Foreskin fibroblast (primary cell): ENCODE measurements at places on chromosomes 2 and 18.

- DNase-seq, result no peak
These were observed 36.8 kb downstream of the CPS1 start for GRCh38 chr2:210593166-210593565.

DNA sequence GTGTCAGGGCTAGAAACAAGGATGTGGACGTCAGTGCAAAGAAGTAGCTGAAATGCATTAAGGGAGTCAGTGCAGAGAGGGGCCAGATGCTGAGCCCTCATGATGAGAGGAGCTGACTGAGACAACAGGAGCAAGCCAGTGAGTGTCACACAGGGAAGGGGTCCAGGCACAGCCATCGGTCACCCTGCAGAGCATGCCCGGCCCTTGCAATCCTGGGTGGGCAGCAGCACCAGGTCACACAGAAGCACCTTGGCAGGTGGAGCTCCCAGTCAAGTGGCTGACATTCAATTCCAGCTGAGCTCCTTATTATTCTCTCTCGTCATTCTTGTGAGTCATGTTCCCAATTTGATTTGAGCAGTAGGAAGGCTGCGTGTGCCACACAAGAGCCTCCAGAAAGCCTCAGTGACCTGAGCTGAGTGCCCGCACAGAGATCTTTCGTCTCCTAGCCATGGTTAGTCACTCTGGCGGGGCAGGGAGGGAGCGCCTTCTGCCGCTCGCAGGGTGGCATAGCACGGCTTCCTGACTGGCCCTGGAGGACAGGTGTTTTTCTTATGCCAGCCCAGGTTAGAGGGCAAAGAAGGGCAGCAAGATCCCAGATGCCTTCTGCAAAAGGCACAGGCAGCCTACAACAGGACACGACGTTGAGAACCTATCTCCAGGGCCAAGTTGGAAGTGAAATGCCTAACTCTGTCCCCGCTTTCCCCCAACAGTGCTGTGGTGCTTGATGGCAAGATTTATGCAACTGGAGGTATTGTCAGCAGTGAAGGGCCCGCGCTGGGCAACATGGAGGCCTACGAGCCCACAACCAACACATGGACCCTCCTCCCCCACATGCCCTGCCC is 220.9 kb downstream of the ATAD2B start:
- no peak for DNase-seq

DNA sequence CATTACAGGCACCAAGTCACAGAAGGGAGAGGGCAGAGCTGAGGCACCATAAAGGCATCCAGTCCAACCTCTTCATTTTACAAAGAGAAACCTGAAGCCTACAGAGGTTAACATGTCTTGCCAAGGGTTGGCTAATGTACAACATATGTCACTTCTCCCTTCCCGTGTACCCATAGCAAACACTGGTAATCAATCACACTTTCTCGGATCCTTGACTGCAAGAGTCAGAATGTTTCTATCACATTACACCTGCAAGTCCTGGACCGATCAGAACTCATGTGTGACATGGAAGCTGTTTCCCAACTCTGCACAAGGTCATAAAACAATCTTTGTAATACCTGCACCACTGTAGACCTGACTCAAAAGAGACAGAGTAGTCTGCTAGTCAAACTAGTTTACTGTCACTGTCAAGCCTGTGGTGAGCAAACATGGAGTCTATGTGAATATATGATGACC is 6.0 kb downstream of the ANKRD44 start:
- no peak for DNase-seq

- peak; percentile 14 for DNase-seq
These were observed 9.4 kb downstream of the CYP1B1 start for GRCh38 chr2:38066421-38067115.

- DNase-seq, result no peak
These were observed 105.0 kb upstream of the MAP3K20 start for GRCh38 chr2:172970660-172971059.

GRCh38 chr2:32559136-32559535 is 68.7 kb upstream of the TTC27 start:
- DNase-seq, result peak; percentile 14

- peak; percentile 13 for DNase-seq
These were observed 78.3 kb upstream of the FZD5 start for GRCh38 chr2:207847807-207848544.

DNA sequence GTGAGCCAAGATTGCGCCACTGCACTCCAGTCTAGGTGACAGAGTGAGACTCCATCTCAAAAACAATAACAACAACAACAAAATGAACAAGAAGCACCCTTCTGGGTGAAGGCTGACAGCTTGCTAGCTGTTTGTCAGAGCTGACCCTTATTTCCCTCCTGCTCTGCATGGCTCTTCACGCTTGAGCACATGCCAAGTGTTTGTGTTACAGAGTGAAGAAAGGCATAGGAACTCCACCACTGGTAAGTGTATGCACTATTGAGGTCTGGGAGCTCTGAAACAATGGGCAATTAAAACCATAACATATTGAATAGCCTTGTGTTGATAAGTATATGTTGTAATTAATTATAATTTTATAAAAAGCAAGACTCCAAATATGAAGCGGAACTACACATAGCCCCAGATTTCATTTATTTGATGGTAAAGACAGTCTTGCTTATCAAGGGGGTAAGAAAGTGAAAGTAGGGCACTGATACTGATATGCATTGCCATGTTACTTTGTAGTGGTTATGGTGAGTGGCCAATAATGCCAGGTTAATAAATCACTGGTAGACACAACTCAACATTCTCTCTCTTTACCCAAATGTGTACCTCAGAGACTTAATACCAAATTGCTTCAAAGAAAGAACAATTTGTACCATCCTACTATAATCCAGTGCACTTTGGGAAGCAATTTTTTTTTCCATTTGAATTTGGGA is 163.4 kb downstream of the VWC2L start:
- DNase-seq, result no peak

- no peak for DNase-seq
These were observed 174.4 kb downstream of the ALPK2 start for GRCh38 chr18:58454406-58455061.

GRCh38 chr2:238587776-238588660 is 161.3 kb downstream of the ASB1 start:
- no peak for DNase-seq

DNA sequence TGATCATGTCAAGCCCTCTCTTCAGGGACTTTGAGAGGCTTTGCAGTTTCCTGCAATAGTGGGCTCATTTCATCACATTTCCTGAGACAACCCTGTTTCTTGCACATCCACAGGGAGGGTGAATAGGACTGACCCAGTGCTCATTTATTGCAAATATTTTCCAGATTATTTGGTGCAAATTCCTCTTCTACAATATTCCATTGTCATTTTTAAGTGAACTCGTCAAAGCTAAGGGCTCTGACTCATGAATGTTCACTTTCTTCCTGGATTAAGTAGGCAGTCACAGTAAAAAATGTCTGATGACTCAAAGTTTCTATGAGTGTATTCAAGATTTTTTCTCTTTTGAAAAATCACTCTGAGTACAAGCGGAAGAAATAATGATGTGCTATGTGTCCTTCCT is 225.5 kb upstream of the GALNT5 start:
- peak; percentile 80 for DNase-seq

- DNase-seq, result peak; percentile 45
These were observed 69.9 kb downstream of the LIMS1 start for GRCh38 chr2:108604196-108604595.

- DNase-seq, result no peak
These were observed 7.8 kb upstream of the WNT10A start for GRCh38 chr2:218872645-218873358.

DNA sequence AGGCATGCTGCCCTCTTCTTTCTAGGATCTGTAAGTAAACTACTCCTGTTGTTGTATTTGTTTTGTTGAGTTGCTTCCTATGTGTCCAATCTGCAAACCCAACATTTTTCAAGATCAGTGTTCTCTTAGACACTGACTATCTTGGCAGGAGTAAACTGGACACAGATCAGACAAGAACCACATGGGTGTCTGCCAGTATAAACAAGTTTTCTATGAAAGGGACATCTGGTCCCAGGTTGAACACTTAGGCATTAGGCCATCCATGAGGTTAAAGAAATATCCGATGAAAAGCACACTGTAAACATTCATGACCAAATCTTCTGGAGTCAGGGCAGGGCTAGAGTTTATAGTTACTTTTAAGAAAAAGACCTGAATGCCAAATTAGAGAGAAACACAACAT is 441.8 kb downstream of the NYAP2 start:
- DNase-seq, result peak; percentile 85

GRCh38 chr2:44940732-44941464 is 604 bp upstream of the SIX3 start:
- no peak for DNase-seq

GRCh38 chr2:240236217-240237111 is 96.0 kb upstream of the OTOS start:
- DNase-seq, result no peak

DNA sequence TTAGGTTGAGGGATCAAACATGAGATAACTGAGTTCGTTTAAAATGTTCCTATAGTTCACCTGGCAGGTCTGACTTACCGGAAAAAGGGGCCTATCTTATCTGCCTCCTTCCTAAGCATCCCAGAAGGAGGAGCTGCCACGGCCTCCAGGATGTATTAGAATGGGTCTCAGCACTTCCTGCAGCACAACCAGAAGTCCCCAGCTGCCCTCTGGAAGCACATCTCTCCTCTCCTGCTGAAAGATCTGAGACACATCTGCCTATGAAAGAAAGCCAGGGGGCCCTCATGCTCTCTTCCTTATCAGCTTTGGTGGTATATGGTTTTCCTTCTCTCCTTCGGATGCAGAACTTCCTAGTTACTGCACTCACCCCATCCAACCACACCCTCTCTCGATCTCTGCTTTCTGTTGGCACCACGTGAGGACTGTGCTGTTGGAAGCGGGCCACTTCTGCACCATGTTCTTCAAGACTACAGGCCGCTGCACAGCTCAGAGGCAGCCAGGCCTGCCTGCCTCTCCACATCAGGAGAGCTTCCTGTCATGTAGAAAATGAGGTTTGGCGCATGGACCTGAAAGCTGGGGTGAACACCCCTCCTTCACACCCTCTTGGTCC is 6.5 kb downstream of the IGFBP5 start:
- no peak for DNase-seq

DNA sequence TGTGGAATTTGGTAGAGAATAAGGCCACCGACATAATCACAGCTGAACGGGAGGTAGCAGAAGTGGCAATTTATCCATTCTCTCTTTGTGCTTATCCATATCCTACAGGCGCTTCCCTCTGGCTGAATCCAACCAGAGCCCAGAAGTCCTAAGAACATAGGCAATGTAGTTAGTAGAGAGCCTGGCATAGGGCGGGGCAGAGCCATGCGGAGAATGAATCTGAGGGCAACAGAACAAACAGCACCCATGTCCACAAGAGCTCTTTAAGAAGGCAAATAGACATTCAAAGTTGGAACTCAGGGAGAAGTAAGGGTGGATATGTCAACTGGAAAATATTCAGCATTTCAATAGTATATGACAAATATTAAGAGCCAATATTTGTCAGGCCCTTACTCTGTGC is 305.9 kb upstream of the VWC2L start:
- no peak for DNase-seq

- peak; percentile 36 for DNase-seq
These were observed 21.9 kb upstream of the PPP1CB start for GRCh38 chr2:28729698-28730097.

- DNase-seq, result no peak
These were observed 19.8 kb upstream of the PLEK start for GRCh38 chr2:68345129-68345875.

DNA sequence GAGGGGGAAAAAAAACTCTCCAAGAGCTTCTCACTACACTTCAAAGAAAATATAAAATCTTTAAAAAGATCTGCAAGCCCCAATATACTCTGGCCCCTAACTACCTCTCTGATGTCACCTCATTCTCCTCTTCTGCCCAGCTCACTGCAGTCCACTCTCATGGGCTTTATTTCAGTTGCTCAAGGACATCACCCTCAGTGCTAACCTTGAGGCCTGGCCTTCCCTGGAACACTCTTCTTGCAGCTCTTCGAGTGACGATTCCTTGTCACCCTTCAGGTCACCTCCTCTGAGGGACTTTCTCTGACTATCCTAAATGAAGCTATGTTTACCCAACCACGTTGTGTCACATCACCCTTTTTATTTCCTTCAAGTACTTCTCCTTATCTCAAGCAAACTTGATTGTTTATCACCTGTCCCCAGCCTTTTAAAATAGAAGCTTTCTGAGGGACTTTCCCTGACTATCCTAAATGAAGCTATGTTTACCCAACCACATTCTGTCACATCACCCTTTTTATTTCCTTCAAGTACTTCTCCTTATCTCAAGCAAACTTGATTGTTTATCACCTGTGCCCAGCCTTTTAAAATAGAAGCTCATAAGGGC is 10.4 kb downstream of the RTTN start:
- no peak for DNase-seq

- no peak for DNase-seq
These were observed 213.4 kb downstream of the GPD2 start for GRCh38 chr2:156649596-156649995.

- DNase-seq, result no peak
These were observed 143.6 kb downstream of the MYO3B start for GRCh38 chr2:170321526-170321925.

DNA sequence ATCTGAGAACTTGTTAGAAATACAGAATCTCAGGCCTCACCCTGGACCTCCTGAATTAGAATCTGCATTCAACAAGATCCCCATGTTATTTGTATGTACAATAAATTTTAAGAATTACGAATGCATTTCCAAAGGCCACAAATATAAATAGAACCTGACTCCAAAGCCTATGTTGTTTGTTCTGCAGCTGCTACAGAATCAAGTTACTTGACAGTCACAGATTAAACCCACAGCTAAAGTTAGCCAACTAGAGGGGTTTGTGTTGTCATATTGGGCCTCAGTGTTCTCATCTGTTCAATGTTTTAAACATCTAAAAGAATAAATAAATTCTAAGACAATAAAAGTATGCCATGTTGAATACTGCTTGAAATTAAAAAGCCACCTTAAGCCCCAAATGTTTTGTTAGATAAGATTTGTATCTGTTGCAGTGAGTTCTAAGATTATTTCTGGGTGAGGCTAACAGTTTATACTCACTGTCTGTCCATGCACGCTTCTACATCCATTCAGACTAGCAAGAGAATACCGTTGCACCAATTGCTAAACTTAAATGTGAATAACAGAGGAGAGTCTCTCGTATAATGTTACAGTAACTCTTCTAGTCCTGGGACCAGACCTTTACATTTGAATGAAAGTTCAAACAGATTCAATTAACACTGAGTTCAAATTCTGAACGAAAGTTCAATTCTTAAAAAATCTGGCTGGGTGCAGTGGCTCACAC is 200.4 kb downstream of the MEMO1 start:
- DNase-seq, result no peak

GRCh38 chr18:23243816-23244215 is 108.5 kb downstream of the CABLES1 start:
- no peak for DNase-seq

GRCh38 chr2:195331129-195331528 is 325.9 kb upstream of the SLC39A10 start:
- DNase-seq, result no peak

DNA sequence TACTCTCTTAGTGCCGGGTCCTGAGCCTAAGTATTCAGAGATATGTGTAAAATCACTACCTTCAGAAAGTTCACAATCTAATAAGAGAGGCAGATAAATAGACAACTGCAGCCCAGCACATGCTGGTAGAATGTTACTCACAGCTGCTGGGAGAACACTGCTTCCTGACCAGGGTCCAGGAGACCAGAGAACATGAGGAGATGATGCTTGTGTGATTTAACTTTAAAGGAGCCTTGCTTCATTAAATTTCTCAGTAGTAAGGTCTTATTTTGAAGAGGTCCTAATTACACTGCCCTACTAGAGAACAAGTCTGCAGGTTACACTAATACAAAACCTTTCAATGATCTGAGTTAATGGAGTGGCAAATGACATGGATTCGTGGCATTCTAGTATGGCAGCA is 209.9 kb upstream of the TRIB2 start:
- no peak for DNase-seq

- no peak for DNase-seq
These were observed 90.3 kb upstream of the SESTD1 start for GRCh38 chr2:179354739-179355537.
